CD14-positive monocyte (primary cell): ENCODE measurements at places on chromosomes 12 and 14. TPM values are rescaled to one million over a fixed set of nuclear protein-coding genes. Genes with fewer than 3 reads are reported as not detected.

The GPX2 gene
- not detected for polyA plus RNA-seq

The TMEM229B gene
- 17.3 TPM for polyA plus RNA-seq

The MED6 gene
- polyA plus RNA-seq: 22.3 TPM

The CMTM5 gene
- 1.1 TPM for polyA plus RNA-seq

- H3K4me1 ChIP-seq: no peaks in the 10 kb centered on the region
- no peak overlapping the region for H3K4me3 ChIP-seq
- peaks cover 2% of the 10 kb centered on the region for H3K36me3 ChIP-seq
- no peaks in the 10 kb centered on the region for H3K27me3 ChIP-seq
Observed at GRCh38 chr14:105433161-105433605, 13.6 kb downstream of the MTA1 start.

DNA sequence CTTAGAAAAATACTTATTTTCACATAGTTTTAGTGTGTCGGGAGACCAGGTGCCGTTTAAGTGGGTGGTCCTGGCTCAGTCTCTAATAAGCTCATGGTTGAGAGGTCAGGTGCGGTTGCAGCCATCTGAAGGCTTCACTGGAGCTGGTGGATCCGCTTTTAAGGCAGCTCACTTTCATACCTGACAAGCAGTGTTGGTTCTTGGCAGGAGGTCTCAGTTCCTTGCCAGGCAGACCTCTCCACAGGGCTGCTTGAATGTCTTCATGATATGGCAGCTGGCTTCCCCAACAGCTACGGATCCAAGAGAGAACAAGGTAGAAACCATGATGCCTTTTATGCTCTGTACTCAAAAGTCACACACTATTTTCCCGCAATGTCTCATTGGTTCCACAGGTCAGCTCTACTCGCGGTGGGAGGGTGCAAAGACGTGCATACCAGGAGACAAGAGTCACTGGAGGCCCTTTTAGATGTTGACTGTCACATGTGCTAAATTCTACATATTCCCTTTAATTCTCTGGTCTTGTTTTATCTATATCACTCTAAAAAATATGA is 8.0 kb upstream of the ZDHHC17 start:
- no peaks in the 10 kb centered on the region for H3K4me1 ChIP-seq
- H3K36me3 ChIP-seq: no peaks in the 10 kb centered on the region
- no peaks in the 10 kb centered on the region for H3K27me3 ChIP-seq
- no peak overlapping the region for H3K4me3 ChIP-seq
- H3K27ac ChIP-seq: no peak overlapping the region

DNA sequence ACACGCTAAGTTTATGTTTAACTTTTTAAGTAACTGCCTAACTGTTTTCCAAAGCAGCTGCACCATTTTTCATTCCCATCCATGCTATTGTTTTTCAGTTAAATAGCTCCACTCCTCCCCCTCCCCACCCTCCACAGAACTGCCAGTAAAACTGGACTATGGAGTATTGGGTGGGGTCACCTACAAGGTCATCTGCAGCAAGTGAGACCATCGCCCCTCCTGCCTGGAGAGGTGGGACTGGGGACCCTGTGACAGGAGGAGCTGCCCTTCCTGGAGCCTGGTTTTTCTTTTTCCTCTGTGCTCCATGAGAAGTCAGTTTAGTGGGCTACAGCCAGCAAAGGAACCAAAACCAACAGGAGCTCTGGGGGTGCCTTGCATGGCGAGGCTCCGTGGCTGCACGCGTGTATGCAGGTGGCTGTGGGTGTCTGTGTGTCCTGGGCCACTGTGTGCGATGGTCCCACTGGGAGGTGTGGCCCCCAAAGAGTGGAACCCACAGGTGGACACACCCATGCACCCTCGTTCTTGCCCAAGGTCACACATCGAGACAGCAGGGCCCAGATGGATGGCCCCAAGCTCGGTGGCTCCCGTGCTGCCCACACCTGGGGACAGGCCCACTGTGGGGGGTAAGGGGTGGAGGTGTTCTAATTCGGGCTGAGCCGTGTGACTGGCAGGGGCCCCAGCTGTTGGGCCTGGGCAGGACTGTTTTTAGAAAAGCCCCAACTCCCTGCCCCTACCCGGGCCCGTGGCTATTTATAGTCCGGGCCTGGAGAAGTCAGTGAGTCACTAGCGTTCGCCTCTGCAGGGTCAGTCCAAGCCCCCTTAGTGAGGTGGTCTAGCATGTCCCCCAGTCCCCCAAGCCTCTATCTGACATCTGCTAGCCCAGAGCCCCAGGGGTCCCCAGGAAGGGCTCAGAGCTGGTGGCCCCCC is 2.3 kb upstream of the ADSS1 start:
- peaks cover 8% of the 10 kb centered on the region for H3K27me3 ChIP-seq
- no peaks in the 10 kb centered on the region for H3K36me3 ChIP-seq
- no peak overlapping the region for H3K27ac ChIP-seq
- H3K4me3 ChIP-seq: no peak overlapping the region
- H3K4me1 ChIP-seq: peaks cover 14% of the 10 kb centered on the region
